Adrenal gland (tissue), 19 donors: ENCODE measurements at places on chromosomes 6 and 20. TPM values are rescaled to one million over a fixed set of nuclear protein-coding genes. Genes with fewer than 3 reads are reported as not detected.

The MMP24 gene
- total RNA-seq = 1.1 TPM

The SLC13A3 gene
- total RNA-seq = 9.0 TPM

The CD40 gene
- 4.6 TPM for total RNA-seq

The ZNF165 gene
- total RNA-seq = 1.2 TPM

The PAX1 gene
- total RNA-seq = not detected

The ELOVL2 gene
- 1.4 TPM for total RNA-seq

The RGS17 gene
- total RNA-seq = 0.39 TPM

The SFTA2 gene
- total RNA-seq = not detected

The RAB44 gene
- not detected for total RNA-seq

The KIF13A gene
- total RNA-seq = 27.3 TPM

The REM1 gene
- total RNA-seq = 0.81 TPM

DNA sequence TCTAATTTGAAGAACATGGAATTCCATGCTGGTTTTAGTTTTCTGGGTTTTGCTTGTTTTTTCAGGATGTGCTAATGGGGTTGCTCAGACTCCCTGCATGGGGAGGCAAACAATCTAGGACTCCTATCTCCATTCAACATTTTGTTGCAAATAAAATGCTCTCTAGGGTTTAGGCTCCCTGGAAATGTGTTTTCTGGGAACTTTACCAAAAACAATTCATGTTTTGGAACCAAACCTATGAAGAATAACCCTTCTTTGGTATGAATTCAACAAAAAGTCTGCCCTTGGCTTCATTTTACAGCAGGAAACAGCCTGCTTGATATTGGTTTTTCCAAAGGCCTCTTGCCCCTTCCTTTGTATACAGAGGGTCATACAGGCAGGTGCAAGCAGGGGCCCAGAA is 217.7 kb downstream of the FOXA2 start:
- H3K27ac ChIP-seq = no peak overlapping the region
- H3K4me3 ChIP-seq = no peak overlapping the region
- H3K4me1 ChIP-seq = no peaks in the 10 kb centered on the region
- no peaks in the 10 kb centered on the region for H3K27me3 ChIP-seq

DNA sequence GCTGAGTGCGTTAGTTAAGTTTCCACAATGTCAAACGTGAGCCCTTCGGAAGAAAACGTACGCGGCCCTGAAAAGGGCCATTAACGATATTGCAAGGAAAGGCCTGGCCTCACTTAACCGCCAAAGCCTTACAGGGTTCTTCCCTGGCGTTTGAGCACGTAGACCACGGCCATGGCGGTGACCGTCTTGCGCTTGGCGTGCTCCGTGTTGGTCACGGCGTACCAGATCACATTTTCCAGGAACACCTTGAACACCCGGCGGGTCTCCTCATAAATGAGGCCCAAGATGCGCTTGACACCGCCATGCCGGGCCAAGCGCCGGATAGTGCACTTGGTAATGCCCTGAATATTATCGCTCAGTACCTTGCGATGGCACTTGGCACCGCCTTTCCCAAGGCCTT is 118.4 kb upstream of the BTN3A2 start:
- H3K27me3 ChIP-seq = peaks cover under 1% of the 10 kb centered on the region
- no peaks in the 10 kb centered on the region for H3K4me1 ChIP-seq
- no peak overlapping the region for H3K4me3 ChIP-seq

- DNase-seq = no peak
- no peak overlapping the region for H3K4me3 ChIP-seq
- no peaks in the 10 kb centered on the region for H3K27me3 ChIP-seq
- peaks cover 12% of the 10 kb centered on the region for H3K4me1 ChIP-seq
- no peak overlapping the region for H3K27ac ChIP-seq
Measured at GRCh38 chr6:147279427-147279826, 75.2 kb downstream of the STXBP5 start.

DNA sequence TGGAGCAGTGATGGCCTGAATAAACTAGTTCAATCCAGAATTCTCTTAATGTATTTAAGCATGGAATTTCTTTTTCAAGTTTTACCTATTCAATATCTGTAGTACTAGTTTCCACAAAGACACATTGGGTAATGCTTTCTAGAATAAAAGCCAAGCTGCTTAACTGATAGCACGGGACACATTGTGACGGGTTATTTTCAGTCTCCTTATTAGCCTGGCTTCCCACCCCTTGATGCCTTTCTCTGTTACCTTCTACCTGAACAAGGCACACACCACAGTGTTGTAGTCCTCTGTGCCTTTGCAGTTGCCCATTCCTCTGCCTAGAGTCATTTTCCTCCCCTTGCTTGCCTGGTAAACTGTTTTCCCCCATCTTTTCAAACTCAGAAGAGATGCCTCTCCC is 139.1 kb downstream of the HDGFL1 start:
- H3K36me3 ChIP-seq = no peaks in the 10 kb centered on the region
- H3K27me3 ChIP-seq = no peaks in the 10 kb centered on the region
- no peak overlapping the region for H3K4me3 ChIP-seq
- H3K27ac ChIP-seq = no peak overlapping the region
- H3K4me1 ChIP-seq = no peaks in the 10 kb centered on the region
- DNase-seq = no peak

- no peak for DNase-seq
- no peaks in the 10 kb centered on the region for H3K27me3 ChIP-seq
- no peaks in the 10 kb centered on the region for H3K4me1 ChIP-seq
- no peaks in the 10 kb centered on the region for H3K36me3 ChIP-seq
Measured at GRCh38 chr6:55034752-55035151, 139.6 kb upstream of the HCRTR2 start.

- H3K4me3 ChIP-seq = no peak overlapping the region
- H3K27me3 ChIP-seq = no peaks in the 10 kb centered on the region
- no peak overlapping the region for H3K27ac ChIP-seq
- DNase-seq = no peak
Measured at GRCh38 chr20:41615110-41615509, 3.1 kb downstream of the CHD6 start.

DNA sequence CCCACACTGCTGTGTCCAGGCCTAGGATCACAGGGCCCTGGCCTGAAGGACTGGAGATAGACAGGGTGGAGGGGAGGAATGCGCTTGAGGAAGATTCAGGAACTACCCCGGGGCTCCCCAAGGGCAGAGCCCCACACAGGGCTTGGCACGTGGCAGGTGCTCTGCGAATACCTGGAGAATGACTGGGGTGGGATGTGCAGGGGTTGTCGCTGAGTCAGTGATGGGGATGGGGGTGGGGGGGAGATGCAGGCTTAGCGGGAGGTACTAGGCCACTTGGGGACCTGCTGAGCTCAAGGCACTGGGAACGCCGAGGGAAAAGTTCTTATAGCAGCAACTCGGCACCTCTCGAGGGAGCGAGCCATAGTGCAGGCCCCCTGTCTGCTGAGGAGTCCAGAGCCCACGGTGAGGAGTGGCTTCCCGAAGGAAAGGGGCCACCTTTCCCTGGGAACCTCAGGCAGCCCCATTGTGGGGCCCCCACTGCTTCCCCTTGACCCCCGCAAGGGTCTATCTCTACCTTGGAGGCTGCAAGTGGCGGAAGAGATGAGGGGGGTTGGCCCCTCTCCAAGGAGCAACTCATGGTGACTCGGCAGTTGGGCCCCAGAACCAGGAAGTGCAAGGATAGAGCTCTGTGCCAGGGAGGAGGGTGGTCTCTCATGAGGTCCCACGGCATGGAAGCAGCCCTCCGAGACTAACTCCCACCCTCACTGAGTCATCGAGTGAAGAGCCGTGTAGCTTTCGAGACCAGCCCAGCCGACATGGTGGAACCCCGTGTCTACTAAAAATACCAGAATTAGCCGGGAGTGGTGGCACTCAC is 33.1 kb downstream of the SRC start:
- H3K27ac ChIP-seq = no peak overlapping the region
- DNase-seq = peak; percentile 64
- H3K36me3 ChIP-seq = no peaks in the 10 kb centered on the region
- no peak overlapping the region for H3K4me3 ChIP-seq
- peaks cover 49% of the 10 kb centered on the region for H3K4me1 ChIP-seq
- no peaks in the 10 kb centered on the region for H3K27me3 ChIP-seq

GRCh38 chr6:32082478-32082877 is 26.7 kb downstream of the TNXB start:
- H3K36me3 ChIP-seq = no peaks in the 10 kb centered on the region
- no peaks in the 10 kb centered on the region for H3K27me3 ChIP-seq
- DNase-seq = no peak
- H3K4me1 ChIP-seq = peaks cover 24% of the 10 kb centered on the region
- no peak overlapping the region for H3K4me3 ChIP-seq

- H3K27me3 ChIP-seq = no peaks in the 10 kb centered on the region
- H3K4me1 ChIP-seq = peaks cover 35% of the 10 kb centered on the region
- no peaks in the 10 kb centered on the region for H3K36me3 ChIP-seq
- peak overlapping the region; percentile 61 for H3K27ac ChIP-seq
- DNase-seq = no peak
Measured at GRCh38 chr20:20002101-20002998, 14.8 kb upstream of the NAA20 start.

DNA sequence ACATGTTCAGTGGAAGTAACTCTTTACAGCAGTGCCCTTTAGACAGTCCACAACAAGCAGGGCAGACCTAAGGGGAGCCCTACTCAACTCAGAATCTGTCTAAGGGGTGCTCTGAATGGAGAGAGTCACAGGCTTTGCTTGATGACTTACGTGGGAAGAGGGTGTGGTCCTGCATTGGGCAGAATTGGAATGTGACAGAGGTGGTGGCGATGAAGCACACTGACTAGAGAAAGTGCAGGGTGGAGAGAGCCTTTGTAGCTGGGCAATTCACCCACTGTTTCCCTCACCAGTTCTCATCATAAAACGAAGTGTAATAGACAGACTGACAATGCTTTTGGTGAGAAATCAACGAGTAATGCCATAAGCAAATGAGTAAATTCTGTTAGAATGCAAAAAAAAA is 11.2 kb downstream of the TP53INP2 start:
- no peak for DNase-seq
- no peaks in the 10 kb centered on the region for H3K36me3 ChIP-seq
- H3K4me3 ChIP-seq = no peak overlapping the region
- no peaks in the 10 kb centered on the region for H3K27me3 ChIP-seq

DNA sequence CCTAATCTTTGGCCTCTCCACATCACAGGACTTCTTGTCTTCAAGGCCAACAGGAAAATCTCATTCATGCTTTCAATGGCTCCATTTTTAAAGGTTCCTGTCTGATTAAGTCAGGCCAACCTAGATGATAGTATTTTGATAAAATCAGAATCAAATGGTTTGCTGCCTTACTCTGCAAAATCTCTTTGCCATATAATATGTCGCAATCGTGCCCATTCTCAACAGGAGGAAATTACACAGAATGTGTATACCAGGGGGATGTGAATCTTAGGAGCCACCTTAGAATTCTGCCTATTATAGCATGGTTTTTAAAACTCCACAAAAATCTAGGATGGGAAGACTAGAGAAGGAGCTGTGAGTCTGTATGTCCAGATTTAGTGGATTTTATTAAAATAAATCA is 612.9 kb upstream of the MAN1A1 start:
- H3K4me1 ChIP-seq = no peaks in the 10 kb centered on the region
- no peaks in the 10 kb centered on the region for H3K27me3 ChIP-seq
- no peaks in the 10 kb centered on the region for H3K36me3 ChIP-seq
- DNase-seq = no peak
- no peak overlapping the region for H3K27ac ChIP-seq

DNA sequence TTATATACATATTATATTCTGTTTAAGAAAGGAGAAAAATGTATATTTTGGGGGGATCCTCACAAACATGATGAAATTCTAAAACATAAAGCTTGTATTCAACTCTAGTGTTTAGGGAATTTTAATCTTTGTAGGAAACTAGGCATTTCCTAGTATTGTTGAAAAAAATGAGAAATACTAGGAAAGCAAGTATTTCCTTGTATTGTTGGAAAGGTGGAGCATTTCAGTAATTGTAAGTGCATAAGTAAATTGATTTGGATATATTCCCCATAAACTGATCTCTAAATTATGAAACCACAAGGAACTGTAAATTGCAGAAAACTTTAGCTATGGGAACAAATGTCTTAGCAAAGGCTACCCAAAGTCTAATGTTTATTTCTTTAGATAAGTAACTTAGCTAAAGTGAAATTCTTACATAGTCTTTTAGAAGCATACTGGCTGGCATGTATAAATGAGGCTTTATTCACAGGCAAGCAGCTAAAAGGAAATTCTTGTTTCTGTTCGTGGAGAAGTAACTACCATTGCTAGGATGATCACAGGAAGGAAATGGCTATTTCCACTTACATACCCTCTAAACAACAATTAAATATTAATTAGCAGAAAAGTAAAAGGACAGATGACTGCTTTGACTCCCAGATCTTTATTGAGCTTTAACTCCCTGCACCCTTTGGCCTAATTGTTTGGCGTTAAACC is 19.9 kb upstream of the NRN1 start:
- H3K4me1 ChIP-seq = no peaks in the 10 kb centered on the region
- H3K4me3 ChIP-seq = no peak overlapping the region

GRCh38 chr6:25167961-25168360 is 111.2 kb upstream of the CARMIL1 start:
- H3K27ac ChIP-seq = no peak overlapping the region
- no peaks in the 10 kb centered on the region for H3K36me3 ChIP-seq
- peaks cover 20% of the 10 kb centered on the region for H3K4me1 ChIP-seq
- no peaks in the 10 kb centered on the region for H3K27me3 ChIP-seq
- no peak overlapping the region for H3K4me3 ChIP-seq

GRCh38 chr6:56363796-56364430 is 116.5 kb upstream of the COL21A1 start:
- H3K36me3 ChIP-seq = no peaks in the 10 kb centered on the region
- H3K4me1 ChIP-seq = peaks cover 7% of the 10 kb centered on the region
- no peak for DNase-seq
- H3K4me3 ChIP-seq = no peak overlapping the region
